ENCODE measurements at places on chromosomes 3 and 15. TPM values are rescaled to one million over a fixed set of nuclear protein-coding genes. Genes with fewer than 3 reads are reported as not detected.

DNA sequence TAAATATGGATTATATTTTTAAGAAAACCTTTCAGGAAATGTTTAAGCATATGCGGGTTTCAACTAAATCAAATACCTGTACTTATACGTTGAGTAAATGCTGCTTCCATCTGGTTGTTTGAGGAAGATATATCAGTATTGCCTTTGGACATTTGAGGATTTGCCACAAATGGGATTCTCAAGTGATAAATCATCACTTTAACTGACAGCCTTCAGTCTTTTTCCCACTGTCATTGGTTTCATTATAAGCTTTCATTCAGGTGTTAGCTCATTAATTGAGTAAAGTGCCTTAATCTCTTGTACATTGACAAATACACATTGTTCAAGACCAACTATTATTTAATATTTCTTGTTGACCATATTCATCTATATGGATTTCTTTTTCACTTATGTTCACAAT, 217.2 kb downstream of the EDEM1 start:
- DNase-seq: no peak

GRCh38 chr3:100781301-100781700, 72.0 kb downstream of the TFG start:
- DNase-seq: no peak

DNA sequence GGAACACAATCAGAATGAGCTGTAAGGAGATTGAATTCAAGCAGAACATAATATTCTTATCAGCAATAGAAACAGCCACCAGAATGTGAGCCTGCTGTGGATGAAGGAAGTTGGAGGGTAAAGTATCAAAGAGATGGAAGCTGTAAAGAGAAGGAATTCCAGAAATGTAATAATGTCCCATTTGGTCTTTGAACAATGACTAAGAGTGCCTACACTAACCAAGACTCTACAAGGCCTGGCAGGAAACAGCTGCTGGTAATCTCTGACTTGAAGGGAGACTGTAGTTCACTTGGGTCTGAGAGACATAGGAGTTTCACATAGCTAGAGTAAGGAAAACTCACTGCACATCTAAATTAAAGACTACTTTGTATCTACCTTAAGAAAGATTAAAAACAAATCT, 1176.0 kb upstream of the ALCAM start:
- no peak for DNase-seq

DNA sequence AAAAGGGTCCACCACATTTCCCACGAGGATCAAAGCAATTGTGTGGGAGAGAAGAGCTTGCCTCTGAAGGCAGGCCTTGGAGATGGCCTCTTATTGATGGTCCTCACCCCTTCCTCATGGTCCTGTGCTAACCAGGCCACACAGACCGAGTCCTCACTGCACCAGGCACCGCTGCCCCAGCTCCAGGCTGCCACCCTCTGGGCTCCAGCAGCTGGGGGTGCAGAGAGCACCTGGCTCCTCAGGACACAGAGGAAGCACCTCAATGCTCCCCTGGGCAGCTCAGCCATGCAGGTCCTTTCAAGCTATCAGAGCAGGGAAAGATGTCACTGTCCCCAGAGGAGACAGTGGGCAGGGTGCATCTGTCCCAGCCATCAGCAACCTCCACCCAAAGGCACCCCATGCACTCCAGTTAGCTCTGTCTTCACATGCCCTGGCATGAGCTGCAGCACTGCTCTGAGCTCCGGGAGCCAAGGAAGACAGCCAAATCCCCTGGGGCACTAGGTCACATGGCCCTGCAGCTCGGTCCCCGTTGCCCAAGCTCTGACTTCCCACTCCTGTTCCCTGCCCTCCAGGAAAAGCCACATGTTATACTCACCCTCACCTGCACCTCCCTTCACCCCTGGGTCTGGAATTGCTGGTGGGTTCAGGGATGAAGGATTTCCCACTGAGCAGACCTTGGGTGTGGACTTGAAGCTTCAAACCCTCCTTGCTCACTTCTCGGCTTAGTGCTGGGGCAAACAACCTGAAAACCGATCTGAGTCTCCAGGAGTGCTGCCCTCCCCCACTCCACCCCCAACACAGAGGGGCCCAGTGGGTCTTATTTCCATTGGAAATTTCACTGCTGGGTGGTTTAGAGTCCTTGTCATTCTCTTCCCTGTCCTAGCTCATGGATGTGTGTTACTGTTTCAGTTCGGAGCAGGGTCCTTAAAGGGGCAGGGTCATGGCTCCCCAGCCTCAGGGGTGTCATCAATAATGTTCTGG, 32.6 kb downstream of the ALS2CL start:
- peak; percentile 51 for DNase-seq

GRCh38 chr3:11146773-11147660, 7.3 kb upstream of the HRH1 start:
- no peak for DNase-seq

GRCh38 chr3:187274977-187275338, 16.6 kb downstream of the MASP1 start:
- DNase-seq: no peak

- DNase-seq: no peak
These were observed 1192.8 kb upstream of the CADM2 start for GRCh38 chr3:83765956-83766355.

DNA sequence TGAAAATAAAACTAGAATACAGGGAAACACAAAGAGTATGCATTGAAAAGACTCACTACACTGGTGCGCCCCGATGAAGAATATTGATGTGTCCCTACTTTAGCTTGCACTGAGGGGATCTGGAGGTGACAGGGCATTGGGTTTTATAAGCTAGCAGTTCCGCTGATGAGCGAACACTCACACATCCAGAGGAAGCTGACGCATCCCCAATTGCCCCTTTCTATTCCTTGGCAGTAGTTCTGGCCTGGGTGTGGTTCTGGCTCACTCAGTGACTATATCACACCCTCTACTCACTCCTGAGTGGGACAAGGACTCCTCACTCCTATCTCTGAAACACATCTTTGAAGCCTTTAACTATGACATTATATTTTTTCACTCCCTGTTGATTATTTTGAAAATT, 71.0 kb downstream of the B3GNT5 start:
- DNase-seq: no peak

GRCh38 chr15:77870195-77871065, 207.1 kb downstream of the TBC1D2B start:
- DNase-seq: peak; percentile 63

GRCh38 chr3:25817638-25818037, 27.7 kb downstream of the OXSM start:
- DNase-seq: no peak

- DNase-seq: no peak
These were observed 242.8 kb downstream of the TBL1XR1 start for GRCh38 chr3:176954517-176954916.

DNA sequence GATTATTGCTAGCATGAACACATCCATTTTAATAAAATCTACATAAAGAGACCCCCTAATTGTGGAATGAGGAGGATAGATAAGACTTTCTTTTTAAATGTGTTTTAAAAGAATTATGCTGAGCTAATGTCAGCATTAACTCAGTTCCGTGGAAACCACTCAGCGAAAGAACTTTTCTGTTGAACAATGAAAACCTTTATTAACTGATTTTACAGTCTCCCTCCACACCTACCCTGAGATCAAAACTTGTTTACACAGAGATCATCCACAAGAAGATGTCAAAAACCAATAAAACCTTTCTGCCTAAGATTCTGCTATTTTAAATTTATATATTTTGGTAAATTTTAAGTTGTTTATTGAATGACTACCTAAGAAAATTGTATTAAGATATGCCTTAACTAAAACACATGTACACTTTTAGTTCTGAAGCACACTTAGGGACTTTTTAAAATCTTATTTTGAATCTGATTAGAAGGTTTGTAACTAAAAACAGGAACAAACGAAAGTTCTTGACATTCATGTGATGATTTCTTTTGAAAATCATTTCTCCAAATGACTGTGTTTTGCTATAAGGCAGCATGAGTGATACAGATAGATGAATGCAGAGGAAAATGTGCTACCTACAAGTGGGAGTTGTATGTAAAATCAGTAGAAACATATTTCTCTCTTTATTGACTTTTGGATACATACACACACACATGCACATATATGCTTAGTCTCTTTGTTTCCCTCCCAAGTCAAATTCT, 369.0 kb downstream of the UNC13C start:
- DNase-seq: no peak

- no peak for DNase-seq
These were observed 95.9 kb downstream of the SLCO3A1 start for GRCh38 chr15:91949361-91949760.

- no peak for DNase-seq
These were observed 205.4 kb upstream of the IGF1R start for GRCh38 chr15:98442901-98443300.

GRCh38 chr3:9153904-9154619, 95.4 kb downstream of the SRGAP3 start:
- DNase-seq: peak; percentile 73

GRCh38 chr3:27723815-27724458, 1.8 kb upstream of the EOMES start:
- no peak for DNase-seq

GRCh38 chr3:40690749-40691451, 166.1 kb downstream of the ZNF621 start:
- DNase-seq: peak; percentile 90

- DNase-seq: peak; percentile 61
These were observed 24.6 kb upstream of the RSL24D1 start for GRCh38 chr15:55221090-55222011.

DNA sequence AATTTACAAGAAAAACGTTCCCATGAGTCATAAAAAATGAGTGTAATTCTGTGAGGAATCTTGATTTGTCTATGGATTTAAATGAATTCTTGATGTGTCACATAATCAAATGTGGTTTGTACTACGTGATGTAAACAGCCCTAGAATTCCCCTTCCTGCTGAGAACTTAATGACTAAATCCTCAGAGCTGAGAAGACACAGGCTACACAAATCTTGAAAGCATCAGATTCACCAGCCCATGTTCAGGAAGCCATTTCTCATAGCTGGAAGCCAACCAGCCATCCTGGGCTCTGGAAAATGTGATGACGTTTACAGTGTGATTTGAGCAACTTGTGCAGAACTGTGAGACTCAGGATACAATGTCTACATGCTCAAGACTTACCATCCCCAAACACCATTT, 193.7 kb upstream of the MME start:
- DNase-seq: no peak

DNA sequence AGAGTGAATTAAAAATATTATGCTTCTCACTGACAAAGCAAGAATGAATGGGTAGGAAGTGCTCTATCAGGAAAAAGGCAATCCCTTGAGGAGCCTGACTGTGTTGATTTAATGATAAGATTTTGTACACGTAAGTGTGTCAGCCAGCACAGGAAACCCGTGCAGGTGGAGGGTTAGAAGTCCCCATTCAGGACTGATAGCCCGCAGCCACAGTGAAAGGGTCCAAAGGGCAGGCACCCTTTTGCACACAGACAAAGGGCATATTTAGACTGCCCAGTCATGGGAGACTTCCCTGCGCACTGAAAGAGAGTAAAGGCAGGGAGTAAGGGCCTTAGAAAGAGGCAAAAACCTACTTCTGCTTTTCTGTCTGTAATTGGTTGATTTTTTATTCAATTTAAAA, 26.4 kb upstream of the SKIL start:
- DNase-seq: peak; percentile 55

DNA sequence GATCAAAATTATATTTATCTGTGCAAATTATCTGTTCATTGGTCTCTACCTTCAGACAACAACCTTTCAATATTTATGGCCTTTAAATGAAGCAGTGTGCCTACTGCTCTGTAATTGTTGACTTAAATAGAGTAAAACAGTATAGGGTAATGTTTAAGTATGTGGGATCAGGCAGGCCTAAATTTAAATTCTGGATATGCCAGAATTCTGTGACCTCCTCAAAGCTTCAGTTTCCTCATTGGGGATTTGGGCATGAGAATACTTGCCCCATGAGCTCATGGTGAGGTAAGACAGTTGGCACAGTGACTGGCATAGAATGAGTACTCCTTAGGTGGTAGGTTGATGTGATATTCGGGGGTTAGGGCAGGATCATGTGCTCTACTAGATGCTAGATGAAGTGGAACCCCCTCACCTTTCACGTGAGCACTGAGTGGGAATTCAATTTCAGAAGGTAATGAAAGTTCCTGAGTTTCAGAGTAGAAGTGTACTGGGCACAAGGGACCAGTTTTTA, 14.9 kb downstream of the ARL8B start:
- DNase-seq: no peak

GRCh38 chr3:180278583-180279188, 241.9 kb upstream of the PEX5L start:
- DNase-seq: no peak

GRCh38 chr3:125331243-125331642, 43.9 kb downstream of the ZNF148 start:
- DNase-seq: no peak

GRCh38 chr3:172283841-172284357, 164.4 kb downstream of the GHSR start:
- DNase-seq: no peak

- DNase-seq: no peak
These were observed 7.4 kb upstream of the CAPN7 start for GRCh38 chr3:15198686-15199085.

GRCh38 chr15:100901296-100901695, 17.9 kb upstream of the LRRK1 start:
- DNase-seq: no peak

DNA sequence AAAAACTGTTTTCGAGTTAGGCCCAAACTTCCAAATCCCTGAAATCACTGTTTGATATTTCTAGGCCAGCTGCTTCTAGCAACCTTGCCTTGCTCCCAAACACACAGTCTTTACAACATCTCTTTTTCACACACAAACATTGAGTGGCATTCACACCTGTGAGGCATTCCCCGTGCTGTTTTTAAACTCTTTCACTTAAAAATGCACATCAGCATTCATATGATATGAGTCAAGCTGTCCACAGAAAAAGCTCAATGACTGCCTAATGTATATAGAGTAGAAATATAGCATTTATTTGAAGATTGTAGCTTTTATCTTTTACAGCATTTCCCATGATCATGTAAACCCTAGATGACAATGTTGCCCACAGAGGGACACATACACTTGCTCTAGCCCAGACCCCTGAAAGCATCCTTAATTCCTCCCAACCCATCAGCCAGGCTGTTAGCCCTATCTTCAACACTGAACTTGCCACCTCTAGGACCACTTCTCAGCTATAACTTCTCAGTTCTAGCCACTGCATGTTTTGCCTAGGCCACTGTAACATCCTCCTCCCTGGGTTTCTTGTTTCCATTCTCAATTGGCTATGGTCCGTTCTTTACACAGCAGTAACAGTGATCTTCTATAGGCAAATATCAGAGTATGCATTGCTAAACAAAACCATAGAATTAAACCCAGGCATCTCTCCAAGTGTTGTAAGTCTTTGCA, 782.6 kb downstream of the DIPK2A start:
- DNase-seq: no peak

GRCh38 chr3:114850898-114851297, 296.2 kb downstream of the ZBTB20 start:
- DNase-seq: no peak

GRCh38 chr15:89475661-89476060, 20.7 kb downstream of the RHCG start:
- DNase-seq: no peak

Gene CCR3
- total RNA-seq: not detected

Gene RLBP1
- not detected for total RNA-seq

Gene LRRC49
- total RNA-seq: 35.3 TPM

Gene THRB
- 4.2 TPM for total RNA-seq

Gene CLDN1
- 9.0 TPM for total RNA-seq

Gene TMEM108
- 5.1 TPM for total RNA-seq

Gene LDHAL6B
- total RNA-seq: not detected

Gene TERC
- total RNA-seq: 61.6 TPM

Gene AGBL1
- not detected for total RNA-seq

Gene TRPC1
- 10.6 TPM for total RNA-seq

Gene GOLGA8G
- total RNA-seq: not detected

Gene NIPA2
- 28.1 TPM for total RNA-seq

Gene ALDH1L1
- total RNA-seq: 24.0 TPM

Gene PML
- 36.1 TPM for total RNA-seq

Gene BCL2A1
- 1.5 TPM for total RNA-seq

Gene PDCD6IP
- total RNA-seq: 51.0 TPM

Gene C3orf20
- not detected for total RNA-seq
